ENCODE measurements at places on chromosomes 5 and 9.

GRCh38 chr5:118208031-118208453 is 780.3 kb downstream of the DTWD2 start:
- DNase-seq, result no peak

DNA sequence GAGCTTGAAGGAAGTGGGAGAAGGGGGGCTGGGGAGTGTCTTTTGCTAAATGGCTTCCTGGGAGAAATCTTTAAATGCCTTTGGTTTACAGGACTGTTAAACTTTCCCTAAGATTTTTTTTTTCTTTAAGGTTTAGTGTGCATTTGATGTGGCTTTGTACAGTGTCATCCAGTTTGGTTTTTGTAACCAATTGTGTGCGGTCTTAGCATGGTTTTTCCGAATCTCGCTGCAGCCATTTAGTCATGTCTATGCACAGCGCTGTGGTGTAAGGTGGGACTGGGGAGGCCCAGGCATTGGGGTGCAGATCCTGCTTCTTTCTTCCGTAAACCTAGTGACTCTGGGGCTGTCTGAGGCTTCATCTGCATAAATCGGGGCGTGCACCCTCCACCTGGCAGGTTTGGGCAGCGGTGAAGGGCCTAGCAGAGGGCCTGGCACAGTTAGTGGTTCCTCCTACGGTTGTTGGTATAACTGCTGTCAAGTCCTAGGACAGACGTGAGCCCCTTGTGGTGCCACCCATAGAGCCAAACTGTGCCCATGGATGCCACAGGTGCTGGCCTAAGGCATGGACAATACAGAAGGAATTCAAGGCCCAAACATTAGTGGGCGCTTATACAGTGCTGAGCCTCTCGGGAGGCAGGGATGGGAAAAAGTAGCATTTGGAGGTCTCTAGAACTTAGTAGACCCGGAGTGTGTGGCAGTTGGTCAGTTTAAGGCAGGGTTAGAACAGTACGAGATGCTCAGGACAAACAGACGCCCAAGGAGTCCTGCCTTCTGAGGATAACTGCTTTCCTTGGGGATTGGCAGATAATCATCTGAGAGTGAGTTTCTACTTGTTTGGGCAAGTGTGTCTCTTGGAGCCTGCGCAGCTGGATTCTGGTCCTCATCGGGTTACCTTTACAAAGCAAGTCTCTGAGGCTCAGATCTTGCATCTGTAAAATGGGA is 1.5 kb downstream of the PRRC2B start:
- no peak for DNase-seq

GRCh38 chr5:164392531-164392930 is 887.1 kb downstream of the MAT2B start:
- no peak for DNase-seq

GRCh38 chr5:27008604-27009539 is 29.5 kb downstream of the CDH9 start:
- DNase-seq, result no peak

GRCh38 chr9:120770931-120771330 is 22.3 kb downstream of the FBXW2 start:
- DNase-seq, result no peak

DNA sequence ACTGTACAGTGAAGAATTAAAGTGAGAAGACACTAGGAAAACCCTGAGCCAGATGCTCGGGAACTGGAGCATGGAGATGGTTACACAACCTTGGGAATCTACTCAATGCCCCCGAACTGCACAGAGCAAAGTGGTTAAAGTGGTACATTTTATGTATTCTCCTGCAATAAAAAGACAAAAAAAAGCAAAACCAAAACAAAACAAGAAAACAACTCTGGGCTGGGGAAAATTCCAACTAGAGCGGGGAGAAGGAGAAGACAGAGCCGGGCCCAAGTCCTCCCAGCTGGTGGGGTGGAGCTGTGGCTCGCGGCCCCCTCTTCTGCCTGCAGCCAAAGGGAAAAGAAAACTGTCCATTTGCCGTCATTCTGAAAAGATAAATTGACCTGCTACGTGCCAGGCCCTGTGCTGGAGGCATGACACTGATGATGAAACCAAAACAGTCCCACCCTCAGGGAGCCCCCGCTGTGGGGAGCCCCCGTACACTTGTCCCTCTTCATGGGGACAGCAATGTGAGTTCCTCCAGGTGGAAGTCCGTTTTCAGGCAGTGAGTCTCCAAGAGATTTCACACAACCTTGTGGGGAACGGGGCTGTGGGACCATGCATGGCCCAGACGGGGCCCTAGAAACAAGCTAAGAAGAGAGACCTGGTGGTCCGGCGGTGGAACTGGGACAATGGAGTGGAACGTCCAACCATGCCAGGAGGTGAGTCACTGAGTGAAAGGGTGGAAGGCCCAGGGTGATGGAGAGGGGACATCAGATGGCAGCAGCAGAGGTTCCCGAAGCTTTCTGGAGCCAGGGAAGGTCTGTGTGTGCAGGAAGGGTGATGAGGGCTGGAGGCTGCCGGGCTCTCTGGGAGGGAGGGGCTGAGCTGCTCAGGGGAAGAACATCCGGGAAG is 114.8 kb upstream of the COL5A1 start:
- DNase-seq, result peak; percentile 20

- no peak for DNase-seq
Measured at GRCh38 chr5:38323645-38324295, 65.4 kb downstream of the EGFLAM start.

DNA sequence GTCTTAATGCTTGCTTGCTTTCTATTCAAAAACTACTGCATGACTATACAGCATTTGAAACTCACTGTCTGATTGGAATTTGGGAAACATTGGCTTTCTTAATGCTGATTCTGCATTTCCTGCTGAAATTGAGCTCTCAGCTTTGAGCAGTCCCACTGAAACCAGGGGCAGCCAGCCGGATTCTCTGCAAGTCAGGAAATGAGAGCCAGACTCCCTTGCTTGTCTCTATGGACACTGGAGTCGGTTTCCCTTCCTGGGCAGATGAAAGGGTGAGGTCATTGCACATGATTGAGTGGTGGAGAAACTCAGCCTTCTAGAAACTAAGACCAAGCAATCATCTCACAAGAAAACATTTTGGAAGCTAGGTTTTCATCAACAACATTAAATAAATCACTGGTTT is 119.7 kb upstream of the SPATA31C2 start:
- peak; percentile 31 for DNase-seq

DNA sequence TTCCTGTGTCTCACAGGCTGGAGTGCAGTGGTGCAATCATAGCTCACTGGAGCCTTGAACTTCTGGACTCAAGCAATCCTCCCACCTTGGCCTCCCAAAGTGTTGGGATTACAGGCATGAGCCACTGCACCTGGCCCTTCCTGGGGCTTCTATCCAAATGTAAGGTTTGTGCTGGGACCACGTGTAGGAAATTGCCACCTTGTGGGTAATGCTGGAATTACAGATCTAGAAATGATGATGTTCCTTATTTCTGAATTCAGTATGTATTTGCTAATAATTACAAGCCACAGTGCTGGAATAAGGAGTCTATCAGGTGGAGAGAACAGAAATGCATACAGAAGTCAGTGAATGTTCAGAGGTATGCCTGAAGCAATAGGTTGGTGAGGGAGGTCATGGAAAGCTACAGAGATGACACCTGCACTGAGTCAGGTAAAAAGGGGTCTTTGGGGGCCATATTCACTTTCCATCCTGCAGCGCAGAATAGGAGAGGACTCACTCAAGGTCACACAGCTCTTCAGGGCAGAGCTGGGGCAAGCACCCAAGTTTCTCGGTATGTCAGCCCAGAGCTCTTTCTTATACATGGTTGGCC is 8.8 kb upstream of the IGFBPL1 start:
- DNase-seq, result no peak

DNA sequence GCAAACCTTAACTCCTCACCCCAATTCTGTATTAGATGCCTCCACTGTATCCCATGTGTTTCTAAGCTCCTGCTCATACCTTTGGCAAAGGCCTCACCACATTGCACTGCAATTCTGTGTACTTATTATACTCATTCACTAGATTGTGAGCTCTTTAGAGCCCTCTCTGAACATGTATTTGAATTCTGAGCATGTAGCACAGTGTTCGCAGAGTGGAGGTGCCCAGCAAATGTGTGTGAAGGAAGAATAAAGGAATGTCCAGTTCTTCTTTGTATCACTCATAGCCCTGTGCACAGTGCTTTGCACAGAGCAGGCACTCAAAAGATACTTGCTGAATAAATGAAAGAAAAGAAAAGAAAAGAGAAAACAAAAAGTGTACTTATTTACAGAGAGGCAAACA is 301.1 kb upstream of the EFNA5 start:
- no peak for DNase-seq

- DNase-seq, result no peak
Measured at GRCh38 chr9:107368696-107369095, 85.6 kb downstream of the RAD23B start.

GRCh38 chr5:123617561-123617960 is 105.6 kb downstream of the CSNK1G3 start:
- DNase-seq, result no peak

GRCh38 chr5:175666216-175666615 is 8.3 kb downstream of the HRH2 start:
- DNase-seq, result no peak

GRCh38 chr5:79491690-79492317 is 22.1 kb downstream of the HOMER1 start:
- DNase-seq, result no peak

DNA sequence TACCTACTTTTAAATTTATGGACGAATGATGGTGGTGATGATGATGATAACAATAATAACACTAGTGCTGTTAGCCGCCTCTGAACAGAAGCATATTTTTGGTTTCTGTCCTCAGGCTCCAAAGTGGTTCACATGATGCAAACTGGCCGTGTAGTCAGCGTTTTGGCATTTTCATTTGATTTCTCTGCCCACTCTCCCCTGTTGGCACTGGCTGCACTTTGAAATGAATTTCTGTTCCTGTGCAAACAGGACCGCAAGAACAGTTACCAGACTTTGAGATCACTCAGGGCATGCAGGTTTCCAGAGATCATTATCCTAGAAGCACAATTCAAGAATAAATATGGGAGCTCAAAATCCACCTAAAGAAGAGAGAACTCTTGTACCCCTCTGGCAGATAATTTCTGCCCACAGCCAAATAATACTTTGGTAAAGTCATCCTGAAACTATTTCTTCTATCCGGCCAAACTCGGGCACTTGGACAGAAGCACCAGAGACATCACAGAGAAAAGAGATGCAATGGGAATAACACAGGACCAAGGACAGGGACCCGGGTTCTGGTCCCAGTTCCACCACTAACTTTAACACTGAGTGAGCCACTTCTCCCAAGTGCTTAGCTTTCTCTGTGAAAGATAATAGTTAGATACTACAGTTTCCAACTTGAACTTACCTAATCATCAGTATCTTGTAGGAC is 201.7 kb upstream of the PTGER4 start:
- no peak for DNase-seq

DNA sequence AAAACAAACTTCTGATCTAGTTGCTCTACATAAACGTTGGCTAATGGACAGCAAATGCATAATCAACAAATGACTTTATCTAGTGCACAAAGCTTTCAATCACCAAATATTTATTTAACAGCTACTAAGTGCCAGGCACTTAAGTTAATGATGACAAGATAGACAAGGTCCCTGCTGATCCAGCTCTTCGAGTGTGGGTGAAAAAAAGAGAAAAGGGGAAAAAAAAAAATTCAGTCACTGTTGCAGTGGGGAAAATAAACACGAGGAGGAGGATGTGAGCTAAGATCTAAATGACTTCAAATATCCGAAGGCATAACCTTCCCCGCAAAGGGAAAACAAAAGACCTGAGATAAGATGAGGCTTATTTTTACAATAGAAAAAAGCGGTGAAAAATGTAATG is 9.6 kb downstream of the PSIP1 start:
- DNase-seq, result no peak

Measured in uterus (tissue), 4 donors.